Stimulated activated CD8-positive, alpha-beta memory T cell treated with anti-CD3 and anti-CD28 coated beads, Interleukin-2, amount 100 ng/mL, for 1 hour (primary cell): ENCODE measurements at places on chromosomes 3 and 15.

DNA sequence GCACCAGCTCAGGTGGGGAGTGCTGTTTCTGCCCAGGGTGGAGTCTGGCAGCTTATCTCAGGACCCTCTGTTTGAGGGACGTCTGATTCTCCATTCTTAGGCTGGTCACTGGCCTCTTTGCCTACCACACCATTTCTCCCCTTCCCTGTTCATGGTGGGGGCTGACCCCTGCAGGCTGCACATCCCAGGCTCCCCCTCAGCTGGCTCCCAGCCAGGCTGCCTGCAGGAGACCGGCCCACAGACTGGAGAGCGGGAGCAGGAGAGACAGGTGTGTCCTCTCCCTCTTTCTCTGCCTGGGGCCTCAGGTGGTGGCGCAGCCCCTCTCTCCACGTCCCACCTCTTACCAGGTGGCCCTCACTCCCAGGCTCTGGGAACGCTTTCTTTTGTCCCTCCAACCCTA is 60.8 kb downstream of the RAB11A start:
- DNase-seq = no peak

GRCh38 chr3:29312395-29312794 is 31.5 kb downstream of the RBMS3 start:
- no peak for DNase-seq

DNA sequence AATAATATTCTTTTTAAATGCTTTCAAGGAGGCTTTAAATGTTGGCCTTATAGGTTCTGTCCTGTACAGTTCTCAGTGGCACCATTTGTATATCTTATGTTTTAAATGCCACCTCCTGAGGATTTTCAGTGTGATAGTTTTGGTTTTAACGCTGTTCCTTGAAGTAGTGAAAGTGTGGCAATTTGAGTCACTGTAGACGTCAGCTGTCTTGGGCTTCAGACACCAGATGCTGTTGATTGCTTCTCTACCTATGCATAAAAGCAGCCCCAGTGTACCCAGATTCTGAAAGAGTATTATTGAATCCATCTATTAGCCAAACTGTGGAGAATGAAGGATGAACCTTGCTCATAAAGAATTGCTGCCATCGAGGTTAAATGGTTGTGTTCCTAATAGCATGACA is 316.8 kb upstream of the GBE1 start:
- DNase-seq = no peak

GRCh38 chr3:134486577-134487041 is 752 bp downstream of the CEP63 start:
- DNase-seq = peak; percentile 11

DNA sequence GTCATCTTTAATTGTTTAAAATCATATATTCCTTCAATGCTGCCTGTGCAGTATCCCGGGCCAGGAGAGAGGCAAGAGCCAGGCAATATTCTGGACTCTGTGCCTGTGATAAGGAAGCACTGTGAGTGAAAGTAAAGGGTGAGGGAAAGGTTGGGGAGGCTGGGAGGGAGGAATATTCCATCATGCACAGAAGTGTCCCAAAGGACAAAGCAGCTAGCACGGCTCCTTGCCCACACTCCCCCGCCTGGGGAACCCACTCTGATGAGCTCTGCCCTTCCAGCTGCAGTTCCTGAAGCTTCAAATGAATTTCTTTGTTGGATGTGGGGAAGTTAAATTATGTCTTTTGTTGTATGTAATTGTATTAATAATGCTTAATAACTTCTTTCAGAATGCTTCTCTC is 1.5 kb upstream of the PRICKLE2 start:
- no peak for DNase-seq

GRCh38 chr3:190038050-190038933 is 82.4 kb downstream of the P3H2 start:
- no peak for DNase-seq

DNA sequence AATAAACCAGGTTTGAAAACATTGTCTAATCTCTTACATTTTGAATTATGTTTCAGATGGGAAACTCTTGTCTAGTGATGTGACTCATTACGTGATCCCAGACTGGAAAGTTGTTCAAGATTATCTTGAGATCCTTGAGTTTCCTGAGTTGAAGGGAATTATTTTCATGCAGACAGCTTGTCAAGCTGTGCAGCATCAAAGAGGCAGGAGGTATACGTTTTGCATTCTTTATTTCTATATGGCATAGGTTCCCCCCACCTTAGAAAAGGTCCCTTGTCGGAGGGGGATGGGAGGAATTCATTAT is 1.5 kb downstream of the DIS3L start:
- DNase-seq = no peak
